ENCODE measurements at places on chromosomes 11 and 22.

GRCh38 chr11:93652161-93652597 is 9.3 kb upstream of the CEP295 start:
- DNase-seq, result peak; percentile 32

DNA sequence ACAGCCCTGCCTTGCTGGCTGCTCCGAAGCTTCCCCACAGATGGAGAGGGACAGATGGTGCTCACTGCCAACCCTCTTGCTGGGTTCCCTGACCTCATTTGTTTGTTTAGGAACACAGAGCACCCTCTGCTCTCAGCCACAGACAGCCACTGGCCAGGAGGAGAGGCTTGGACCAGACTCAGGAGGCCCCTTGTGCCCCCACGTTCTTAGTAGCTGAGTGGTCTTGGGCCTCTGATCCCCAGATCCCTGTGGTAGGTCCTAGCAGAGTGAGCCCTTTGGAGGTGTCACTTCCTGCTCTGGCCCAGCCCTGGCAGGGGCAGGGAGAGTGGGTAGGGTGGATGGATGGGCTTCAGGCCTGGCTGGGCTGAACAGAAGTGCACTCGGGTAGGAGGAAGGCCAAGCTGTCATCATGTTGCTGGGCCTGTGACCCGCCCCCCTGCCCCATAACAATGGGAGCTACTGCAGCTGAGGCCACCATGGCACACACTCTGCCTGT is 84.0 kb downstream of the DHCR7 start:
- no peak for DNase-seq

DNA sequence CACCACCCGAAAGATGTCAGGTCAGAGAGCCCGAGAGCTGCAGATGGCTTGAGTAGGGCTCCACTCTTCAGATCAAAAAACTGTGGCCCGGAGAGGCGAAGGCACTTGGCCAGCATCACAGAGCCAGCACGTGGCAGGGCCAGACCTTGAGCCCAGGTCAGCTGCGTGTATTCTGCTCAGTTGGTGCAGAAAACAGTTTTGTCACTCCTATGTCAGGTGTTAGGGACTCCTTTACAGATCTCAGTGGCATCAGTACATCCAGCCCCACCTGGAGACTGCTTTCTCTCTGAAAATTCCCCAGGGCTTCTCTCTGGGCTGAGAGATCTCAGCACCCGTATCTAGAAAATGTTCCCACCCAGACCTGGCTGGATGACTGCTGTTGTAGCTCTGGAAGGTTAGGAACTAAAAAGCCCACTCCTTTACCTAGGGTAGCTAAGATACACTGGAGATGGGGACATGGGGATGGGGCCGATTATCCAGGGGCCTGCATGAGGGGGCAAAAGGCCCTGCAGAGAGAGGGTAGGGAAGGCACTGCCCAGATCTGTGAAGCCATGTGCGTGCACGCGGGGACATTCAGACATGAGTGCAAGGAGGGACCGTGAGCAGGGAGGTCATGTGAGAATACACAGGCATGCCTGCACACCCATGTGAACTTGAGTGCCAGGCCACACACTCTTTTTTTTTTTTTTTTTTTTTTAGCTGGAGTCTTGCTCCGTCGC is 3.4 kb downstream of the APOA1 start:
- no peak for DNase-seq

DNA sequence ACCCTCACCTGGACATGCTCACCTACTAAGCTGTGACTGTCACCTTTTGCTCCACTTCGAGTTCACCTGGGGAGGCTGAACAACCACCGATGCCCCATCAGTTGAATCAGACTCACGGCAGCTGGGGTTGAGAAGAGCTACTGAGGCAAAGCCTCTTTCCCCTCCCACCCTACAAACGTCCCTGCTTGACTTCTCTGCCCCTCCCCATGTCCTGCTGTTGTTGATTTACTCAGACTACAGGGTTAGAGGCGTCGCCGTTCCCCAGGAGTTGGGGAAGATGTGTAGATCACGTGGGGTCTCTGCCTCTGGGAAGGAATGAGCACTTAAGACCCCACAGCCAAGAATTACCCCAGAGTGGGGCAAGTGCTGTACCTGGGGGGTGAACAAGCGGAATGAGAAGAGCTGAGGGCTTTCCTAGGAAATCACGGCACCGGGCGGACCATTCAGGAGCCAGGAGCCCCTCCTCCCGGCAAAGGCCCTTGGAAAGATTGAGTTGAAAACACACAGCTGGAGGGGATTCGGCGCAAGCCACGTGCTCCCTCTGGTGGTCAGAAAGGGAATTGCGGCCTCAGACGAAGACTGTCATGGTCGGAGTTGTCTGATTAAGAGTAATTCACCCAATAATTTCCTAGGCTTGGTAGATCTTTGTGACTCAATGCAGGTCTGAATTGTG is 7.0 kb downstream of the FXYD2 start:
- DNase-seq, result peak; percentile 65

- no peak for DNase-seq
Observed at GRCh38 chr11:133081020-133081419, 451.3 kb downstream of the OPCML start.

DNA sequence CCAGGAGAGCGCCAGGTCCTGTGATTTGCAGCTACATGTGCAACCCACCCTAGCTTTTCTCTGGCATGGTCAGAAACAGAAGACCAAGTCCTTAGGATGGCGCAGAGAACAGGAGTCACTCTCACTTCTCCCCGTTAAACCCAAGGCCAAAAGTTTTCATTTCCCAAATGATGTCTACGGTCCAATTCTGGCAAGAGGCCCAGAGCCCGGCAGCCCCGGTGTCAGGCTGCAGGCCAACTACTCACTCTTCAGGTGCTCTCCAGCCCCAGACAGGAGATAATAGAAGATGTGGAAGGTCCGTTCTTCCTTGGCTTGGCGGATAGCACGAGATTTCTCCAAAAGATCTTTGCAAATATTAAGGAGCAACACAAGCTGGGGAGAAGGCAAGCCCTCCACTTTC is 67.2 kb downstream of the MYH9 start:
- DNase-seq, result no peak

- DNase-seq, result no peak
Observed at GRCh38 chr22:38452373-38453065, 2.5 kb downstream of the KCNJ4 start.
